Foreskin fibroblast (primary cell): ENCODE measurements at places on chromosomes 2 and 18.
A peak's percentile ranks its signal among the peaks of the same experiment; 100 is the strongest.

DNA sequence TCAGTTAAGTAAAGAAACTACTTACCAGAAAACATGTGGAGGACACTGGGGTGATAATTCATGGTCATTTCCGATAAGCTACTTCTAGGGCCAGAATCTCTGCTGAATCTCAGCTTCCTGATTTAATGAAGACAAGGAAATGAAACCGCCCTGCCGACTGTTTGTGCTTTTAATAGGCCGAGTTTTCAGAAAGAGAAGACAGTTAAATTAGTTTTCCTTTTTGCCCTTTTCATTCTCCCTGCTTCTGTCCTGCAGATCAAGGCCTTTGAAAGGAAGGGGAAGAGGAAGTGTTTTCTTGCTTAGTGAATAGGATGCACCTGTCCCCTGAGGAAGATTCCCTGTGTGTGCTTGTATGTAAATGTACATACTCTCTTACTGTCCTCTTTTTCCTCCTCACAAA is 126.6 kb downstream of the SH3RF3 start:
- no peak for DNase-seq

- no peak for DNase-seq
These were observed 195.4 kb downstream of the ZEB2 start for GRCh38 chr2:144324446-144325045.

DNA sequence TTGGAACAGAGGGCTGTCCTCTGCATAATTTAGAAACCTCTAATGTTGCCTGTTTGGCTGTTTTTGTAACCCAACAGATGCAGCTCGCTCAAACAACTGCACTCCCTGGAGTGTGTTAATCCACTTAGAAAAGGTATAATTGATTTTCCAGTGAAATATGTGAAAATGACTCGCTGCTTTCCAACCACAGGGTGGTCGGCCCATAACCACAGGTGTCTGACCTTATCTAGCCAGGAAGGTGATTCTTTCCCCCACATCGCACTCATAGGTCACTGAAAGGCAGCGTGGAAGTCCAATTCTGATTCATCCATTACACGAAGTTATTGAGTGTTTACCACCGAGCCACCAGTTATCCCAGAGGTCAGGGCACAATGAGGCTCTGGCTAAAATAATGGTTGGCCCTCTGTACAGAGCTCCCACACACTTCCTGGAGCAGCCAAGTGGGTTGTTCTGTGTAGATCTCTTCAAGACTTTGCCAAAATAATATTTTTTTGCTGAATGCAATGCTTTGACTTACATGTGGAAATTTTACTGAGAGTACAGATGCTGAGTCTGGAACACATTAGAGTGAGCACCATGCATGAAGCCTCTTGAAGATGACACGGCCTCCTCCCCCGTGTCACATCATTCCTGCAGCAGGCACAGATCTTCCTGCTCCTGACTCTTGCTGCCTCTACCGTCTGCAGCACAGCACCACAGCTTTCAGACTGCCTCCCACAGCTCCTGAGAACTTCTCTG is 396.2 kb downstream of the ZNF516 start:
- no peak for DNase-seq

DNA sequence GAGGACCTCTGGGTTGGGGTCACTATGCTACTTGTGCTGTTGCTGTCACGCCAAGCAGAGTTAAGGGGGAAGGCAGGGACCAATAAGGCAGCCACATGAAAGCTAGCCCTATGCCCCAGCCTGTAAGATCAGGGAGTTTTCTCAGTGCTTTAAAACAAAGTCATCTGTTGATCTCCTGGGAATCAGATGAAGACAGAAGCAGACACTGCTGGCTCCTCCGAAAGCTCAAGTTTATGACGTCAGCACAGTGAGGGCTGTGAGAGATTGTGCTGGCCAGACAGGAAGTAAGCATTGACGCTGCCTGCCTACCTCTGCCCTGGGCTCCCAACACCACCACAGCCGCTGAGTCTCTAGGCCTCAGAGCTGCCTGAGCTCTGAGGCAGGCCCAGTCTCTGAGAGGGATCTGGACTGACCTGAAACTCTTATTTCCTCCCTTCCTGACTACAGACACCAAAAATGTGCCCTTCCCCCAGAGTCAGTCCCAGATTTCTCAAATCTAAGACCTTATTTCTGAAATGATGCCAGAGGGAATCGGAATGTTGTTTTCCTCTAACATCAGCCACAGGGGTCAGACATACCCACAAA is 118.1 kb upstream of the EPAS1 start:
- DNase-seq, result peak; percentile 88

GRCh38 chr2:162044586-162044985 is 29.4 kb downstream of the DPP4 start:
- DNase-seq, result peak; percentile 21

DNA sequence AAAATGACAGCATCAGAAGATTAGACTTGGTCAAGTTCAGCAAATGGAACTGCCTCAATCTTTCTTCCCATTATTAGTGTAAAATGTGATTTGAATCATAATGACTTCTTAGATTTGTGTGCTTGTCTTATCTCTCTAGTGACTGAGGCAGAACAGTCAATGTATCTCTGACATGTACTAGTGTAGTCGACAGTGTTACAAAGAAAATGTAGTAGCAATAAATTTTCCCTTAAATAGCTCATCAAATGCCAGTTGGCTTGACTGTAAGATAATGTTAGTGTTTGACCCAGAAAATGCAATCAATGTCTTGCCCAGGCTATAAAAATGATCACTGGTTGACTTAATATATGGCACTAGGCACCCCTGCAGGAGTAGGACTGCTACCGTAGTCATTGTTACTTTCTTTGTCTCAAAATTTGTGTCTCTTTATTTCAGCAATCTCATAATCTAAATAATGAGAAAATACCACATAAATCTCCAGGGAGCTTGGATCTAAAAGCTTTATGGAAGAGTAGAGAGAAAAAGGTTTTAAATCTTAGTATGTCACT is 1336.7 kb downstream of the DPP10 start:
- DNase-seq, result no peak

GRCh38 chr18:40096675-40097074 is 1858.4 kb upstream of the PIK3C3 start:
- DNase-seq, result no peak

DNA sequence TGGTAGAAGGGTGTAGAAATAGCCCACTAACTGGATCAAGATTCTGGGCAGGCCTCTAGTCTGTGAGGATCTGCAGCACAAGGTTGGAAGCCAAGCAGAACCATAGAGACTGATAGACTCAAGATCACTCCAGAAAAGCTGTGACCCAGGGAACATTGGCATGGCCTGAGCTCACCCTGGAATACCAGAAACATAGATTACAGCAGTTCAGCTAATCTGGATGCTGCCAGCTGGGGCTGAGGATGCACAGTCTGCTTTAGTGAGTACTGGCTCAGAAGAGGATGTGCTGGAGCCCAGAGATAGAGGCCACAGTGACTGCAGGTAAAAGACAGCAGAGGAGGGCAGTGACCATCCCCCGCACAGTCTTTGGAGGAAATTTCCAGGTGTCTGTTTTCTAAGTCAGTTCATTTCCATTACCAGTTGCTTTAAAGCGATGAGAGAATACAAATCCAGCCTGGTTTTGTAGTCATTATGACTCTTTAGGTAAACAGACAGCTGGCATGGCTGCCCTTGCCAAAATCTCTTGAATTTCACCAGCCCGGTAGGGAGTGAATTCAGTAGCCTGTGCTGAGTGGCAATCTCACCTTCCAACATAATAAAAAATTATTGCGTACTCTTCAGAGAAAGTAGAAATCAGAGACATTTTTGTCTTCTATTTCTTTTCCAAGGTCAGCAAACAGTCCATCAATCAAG is 119.2 kb downstream of the ANTXR1 start:
- DNase-seq, result no peak

DNA sequence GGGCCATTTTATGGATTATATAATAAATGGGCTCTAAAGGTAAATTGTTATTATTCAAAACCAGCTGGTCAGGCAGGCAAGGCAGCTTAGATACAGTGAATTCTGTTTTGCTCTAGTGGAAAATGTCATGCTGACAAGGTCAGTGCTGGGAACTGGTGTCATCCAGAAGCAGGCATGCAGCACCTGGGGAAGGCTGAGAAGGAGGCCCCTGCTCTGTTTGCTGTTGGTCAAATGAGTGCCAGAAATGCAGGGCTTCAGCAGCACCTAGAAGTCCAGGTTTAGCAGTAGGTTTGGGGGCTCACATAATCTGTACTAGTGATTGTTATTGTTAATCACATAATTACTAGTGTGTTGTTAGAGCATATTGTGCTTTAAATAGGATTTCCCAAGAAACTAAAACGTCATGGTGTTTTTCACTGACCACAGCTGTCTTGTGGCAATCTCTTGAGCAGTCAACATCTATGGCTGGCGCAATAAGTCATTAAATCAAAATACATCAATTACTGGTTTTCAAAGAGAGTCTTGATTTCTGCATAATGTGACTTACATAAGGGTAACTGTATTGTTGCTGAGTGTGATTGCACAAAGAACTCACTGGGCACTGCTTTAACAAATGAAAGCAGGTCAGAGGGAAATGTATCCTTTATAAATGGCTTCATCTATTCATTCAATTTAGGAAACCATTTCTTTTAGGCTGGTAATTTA is 99.1 kb downstream of the MYO3B start:
- DNase-seq, result no peak

GRCh38 chr2:47222826-47223554 is 67.9 kb upstream of the STPG4 start:
- DNase-seq, result no peak
